DMS 273 treated with DMSO at 0.1 percent for 48 hours (cell line): ENCODE measurements at places on chromosomes 12 and 14.

DNA sequence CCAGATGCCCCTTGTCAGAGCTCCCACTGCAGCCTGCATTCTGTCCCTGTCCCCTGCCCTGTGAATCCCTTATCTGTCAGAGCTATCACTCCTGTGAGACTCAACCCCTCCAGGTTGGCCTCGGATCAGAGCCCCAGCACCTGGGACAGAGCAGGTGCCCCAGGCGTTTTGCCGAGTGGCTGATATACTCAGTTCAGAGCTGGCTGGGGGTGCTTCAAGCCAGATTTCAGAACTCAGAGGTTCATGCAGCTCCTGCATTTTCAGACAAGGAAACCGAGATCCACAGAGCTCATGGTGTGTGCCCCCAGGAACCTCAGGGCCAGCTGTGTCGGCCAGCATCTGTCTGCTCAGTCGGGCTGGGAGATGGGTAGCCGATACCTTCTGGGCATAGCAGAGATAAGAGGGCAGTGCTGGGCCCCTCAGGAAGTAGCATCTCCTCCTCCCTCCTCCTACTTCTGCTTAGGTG, 228.0 kb upstream of the RTL1 start:
- DNase-seq = no peak

- DNase-seq = no peak
These were observed 26.5 kb upstream of the OXA1L start for GRCh38 chr14:22740020-22740419.

- DNase-seq = no peak
These were observed 19.3 kb upstream of the TFCP2 start for GRCh38 chr12:51192284-51192671.

GRCh38 chr14:31083781-31084180, 57.6 kb upstream of the STRN3 start:
- no peak for DNase-seq

DNA sequence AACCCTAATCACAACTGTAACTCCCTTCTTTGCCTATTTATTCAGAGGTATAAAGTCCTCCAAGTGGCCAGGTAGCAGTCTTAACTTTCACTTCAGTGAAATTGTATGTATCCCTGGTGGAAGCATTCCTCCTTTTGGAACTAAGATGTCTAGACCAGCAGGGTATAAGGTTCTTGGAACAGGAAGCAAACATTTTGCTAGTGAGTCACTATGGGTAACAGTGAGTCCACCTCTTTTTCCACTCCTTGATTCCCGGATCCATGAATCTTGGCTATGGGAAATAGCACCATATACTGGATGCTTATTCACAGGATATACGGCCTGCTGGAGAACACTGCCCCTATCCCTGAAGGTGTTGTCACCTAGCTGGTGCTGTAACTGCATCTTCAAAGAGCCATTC, 80.2 kb downstream of the KCNA5 start:
- no peak for DNase-seq
